T-helper 22 cell (primary cell): ENCODE measurements at places on chromosomes 6 and 20.
A peak's percentile ranks its signal among the peaks of the same experiment; 100 is the strongest.

DNA sequence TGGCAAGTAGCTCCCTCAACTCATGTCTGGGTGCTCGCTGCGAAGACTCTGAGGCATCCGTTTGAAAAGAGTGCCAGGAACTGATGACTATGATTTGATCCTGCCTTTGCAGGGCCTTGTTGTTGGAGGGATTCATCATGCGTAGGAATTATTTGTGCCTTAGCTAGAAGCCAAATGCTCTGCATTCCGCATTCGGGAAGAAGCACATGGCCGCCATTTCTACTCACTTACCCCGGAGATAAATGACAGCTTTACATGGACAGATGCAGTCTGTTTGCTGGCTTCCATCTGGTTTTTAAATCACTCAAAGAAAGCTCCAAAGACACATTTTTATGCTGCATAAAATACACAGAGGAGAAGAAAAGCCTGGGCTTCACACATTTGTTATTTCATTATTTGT, 363.3 kb upstream of the CDH4 start:
- DNase-seq = no peak

DNA sequence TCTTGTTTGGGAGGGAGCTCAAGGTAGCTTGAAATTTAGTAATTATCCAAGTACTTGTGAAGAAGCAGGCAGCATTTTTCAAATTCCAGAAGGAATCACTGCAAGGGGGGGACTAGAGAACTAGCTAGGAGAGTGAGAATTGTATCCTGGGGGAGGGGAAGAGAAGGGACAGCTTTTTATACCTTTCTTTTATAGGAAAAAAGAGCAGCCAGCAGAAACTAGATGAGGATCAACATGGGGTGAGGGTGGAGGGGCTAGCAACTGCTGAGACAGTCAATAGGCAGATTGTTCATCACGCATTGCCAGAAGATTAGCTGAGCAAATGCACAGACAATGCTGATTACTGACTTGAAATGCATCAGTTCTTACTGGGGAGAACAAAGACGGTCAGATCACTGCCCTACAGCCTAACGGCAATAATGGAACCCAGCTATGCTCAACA, 514.3 kb upstream of the CITED2 start:
- DNase-seq = no peak

- no peak for DNase-seq
Measured at GRCh38 chr20:19381947-19382346, 169.5 kb downstream of the SLC24A3 start.

DNA sequence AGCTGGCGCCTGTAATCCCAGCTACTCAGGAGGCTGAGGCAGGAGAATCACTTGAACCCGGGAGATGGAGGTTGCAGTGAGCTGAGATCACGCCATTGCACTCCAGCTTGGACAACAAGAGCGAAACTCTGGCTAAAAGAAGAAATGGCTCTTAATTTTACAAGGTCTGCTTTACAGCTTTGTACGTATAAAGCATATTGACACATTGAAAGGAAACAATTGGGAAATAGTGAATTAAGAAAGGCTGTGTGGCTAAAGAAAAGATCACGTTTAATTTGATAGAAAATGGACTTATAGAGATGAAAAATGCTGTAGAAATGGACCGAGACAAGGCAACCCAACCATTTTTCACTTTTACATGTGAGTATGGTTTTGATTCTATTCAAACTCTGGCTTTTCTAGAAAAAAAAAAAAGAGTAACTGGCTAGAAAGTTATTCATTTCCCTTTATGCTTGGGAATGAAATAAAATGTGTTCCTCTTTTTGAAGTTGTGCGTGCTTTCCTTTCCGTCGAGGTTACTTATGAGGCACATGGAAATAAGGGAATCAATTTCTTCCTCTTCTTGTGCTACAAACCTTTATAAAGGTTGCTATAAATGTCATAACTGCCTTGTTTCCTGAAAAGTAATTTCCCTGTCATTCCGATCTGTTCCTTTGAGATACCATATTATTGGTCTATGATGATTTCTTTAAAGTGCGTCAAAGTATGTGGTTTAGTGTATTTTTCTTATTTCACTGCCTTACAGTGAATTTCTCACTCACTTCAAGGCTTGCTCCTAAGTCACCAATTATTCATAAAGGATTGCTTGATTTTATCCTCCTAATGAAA, 29.4 kb downstream of the PFDN4 start:
- DNase-seq = no peak

DNA sequence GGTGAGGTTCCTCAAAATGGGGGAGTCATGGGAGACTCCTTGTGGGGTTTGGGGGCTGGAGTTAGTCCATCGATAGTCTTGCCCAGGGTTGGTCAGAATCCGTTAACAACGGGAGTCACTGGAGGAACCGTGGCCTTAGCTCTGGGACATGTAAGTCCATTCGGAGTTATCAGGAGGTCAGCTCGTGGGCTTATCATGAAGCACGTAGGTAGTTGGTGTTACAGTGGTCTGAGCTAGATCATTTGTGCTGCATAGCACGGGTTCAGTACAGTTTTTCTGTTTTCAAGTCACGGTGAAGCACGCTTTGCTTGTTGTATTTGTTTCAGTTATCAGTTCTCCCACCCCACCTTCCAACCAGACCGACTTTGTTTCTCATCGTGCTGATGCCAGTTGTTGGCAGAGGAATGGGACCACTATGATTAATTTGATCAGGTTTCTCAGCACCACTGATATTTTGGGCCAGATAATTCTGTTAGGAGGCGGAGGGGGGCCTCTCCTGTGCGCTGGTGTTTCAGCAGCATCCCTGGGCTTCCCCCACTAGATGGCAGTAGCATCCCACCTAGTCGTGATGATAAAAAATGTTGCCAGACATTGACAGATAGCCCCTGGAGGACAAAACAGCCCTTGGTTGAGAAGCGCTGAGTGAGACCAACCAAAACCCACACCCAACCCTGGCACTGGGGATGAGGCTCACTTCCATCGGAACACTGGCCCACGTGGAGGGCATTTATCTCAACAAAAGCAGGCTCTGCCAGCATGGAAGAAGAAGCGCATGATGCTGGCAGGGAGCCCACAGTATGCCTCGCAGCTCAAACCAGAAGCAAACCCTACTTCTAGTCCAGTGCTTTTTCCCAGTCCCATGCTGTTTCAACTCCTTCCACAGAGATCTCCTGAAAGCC, 2.2 kb upstream of the APMAP start:
- peak; percentile 50 for DNase-seq

GRCh38 chr6:138891255-138891986, 95.5 kb downstream of the ECT2L start:
- DNase-seq = no peak

DNA sequence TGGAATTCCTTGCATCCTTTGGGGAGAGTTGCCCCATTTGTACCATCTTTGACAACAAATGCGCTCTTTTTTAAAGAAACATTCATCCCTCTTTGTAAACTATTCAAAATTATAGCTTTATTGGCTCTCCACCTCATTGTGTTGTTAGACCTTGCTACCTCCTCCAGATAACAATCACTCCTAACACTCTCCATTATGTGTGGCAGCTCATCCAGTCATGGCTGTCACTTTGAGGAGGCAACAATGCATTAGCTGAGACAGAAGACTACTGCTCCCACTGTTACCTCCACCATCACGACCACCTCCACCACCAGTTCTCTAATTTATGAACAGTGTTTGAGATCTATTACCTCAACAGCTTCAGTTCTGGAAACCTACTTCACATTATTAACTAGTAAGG, 339.1 kb downstream of the FRK start:
- no peak for DNase-seq
